Stimulated activated CD8-positive, alpha-beta memory T cell treated with anti-CD3 and anti-CD28 coated beads, Interleukin-7, amount 100 ng/mL, for 4 hours (primary cell): ENCODE measurements at places on chromosomes 2 and 18.

DNA sequence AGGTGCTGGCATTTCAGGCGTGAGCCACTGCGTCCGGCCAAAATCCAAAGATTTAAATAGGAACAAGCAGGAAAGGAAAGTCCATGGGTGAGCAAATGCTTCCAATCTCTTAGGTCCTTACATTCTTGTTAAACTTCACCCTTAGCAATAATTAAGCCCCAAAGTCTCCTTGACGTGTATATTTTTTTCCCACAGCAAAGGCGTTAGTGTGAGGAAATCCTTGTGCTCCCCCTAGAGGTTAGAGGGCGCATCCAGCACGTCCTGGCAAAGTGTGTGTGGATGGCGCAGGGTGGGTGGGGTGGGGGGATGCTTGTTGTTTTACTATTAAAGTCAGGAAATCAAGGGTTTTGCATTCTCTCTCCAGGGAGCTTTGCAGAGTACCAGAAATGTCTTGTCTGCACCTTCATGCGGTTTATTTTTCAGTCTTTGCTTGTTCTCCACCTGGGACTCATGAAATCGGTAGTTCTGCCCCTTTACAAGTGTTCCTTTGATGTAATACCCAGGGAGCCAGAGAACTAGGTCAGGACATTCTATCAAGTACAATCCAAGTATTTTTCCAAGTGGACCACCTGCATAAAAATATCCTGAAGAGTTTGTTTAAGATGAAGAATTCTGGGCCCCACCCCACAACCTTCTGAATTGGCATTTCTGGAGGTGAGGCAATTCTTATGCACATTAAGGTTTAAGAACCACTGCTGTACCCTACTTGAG lies 22.2 kb upstream of the ITSN2 start:
- no peak for DNase-seq

DNA sequence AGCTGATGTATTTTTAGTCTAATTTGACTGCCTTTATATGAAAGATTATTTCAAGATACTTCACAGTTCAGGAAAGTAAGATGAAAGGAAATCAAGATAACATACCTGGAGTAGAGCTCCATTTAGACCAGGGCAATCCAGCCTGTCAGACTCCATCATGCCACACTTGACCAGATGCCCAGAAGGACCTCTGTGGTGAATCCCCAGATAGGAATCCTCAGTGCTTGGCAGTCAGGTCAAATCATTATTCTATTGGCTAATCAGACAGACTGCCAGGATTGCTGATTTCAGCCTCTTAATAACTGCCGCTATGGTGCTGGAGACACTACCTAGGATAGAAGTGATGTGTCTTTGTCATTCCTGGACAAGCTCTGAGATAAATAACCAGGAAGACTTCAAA lies 404.2 kb downstream of the STK39 start:
- no peak for DNase-seq

GRCh38 chr2:234579231-234579962 lies 82.5 kb upstream of the ARL4C start:
- no peak for DNase-seq

DNA sequence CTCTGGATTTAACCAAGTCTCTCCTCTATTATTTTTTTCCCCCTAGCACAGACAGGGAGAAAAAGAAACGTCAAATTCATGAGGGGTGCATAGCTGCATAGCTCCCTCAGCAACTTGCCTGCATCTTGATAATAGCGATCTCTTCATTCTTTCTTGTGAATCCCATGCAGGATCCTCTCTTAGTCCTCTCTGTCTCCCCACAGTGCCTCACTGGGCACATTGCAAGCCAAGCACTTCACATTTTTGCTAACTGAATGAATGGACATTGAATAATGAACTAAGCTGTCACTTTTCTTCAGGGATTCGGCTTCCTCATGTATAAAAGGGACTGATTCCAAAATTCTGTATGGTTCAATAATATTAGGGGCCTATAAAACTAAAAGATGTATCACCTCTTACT lies 2.9 kb upstream of the EPB41L3 start:
- DNase-seq, result no peak

DNA sequence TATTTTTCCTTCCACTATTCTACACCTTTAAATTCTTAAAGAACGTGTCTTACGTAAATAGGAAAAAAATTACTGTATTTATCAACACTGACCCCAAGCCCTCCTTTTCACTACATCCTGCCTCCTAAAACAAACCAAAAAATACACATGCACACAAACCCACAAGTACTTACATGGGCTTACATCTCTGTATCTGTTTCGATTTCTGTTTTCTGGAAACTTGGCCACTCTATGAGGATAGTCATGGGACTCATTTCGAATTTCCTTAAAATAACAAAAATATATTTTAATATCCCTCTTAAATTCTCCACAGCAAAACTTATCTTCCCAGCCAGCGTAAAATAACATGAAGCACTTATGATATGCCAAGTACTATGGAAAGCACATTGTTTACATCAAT lies 25.0 kb downstream of the PTPN2 start:
- DNase-seq, result no peak

DNA sequence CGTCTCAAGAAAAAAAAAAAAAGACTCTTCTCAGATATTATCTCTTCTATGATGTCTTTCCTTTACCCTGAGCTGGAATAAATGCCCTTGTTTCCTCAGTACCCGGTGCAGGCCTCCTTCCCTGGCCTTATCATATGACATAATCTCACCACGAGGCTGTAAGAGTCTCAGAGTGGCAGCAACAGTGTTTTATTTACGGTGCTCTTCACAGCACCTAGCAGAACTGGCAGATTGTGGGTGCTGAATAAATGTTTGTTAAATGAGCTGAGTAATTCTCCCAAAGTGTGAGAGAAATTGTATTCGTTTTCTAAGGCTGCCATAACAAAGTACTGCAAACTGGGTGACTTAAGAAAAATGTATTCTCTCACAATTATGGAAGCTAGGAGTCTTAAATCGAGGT lies 82.8 kb upstream of the CD28 start:
- DNase-seq, result no peak

DNA sequence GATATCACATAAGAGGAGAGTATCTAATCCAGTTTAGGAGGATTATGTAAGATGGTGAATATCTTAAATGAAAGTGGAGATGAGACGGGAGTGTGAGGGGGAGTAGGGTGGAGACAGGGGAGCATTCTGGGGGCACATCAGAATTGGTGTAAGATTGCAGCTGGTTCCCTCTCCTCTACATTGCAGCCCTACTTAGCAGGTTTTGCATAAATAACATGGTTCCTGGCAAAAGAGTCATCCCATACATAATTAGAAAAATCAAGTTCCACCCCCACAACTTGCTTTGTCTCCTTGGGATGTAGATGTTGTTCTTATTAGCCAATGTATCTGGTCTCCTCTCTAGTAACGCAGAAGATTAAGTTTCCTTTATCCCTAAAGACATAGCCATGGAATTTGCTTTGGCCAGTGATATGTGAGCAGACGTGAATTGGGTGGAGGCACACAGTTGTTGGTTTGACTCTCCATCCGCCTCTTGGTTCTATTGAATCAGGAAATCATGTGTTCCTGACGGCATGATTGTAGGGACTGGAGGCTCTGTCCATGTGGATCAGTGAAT lies 137.9 kb downstream of the KLHL14 start:
- no peak for DNase-seq

DNA sequence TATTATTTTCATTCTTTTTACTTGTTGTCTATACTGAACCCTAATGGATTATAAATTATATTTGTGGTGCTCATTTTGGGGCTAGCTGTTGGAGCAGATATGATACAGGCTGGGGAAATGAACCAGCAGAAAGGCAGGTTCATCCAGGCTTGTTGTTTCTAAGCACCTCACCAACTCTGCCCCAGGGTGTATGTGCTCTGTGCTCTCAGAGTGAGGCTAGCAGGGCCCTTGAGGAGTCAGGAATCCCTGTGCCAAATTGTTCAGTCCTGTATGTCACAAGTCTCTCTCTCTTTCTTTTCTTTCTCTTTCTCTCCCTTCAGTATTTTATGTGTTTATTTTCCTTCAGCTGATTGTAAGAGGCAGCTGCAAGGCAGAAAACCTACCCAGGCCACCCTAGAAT lies 181.1 kb upstream of the DPP10 start:
- DNase-seq, result no peak

DNA sequence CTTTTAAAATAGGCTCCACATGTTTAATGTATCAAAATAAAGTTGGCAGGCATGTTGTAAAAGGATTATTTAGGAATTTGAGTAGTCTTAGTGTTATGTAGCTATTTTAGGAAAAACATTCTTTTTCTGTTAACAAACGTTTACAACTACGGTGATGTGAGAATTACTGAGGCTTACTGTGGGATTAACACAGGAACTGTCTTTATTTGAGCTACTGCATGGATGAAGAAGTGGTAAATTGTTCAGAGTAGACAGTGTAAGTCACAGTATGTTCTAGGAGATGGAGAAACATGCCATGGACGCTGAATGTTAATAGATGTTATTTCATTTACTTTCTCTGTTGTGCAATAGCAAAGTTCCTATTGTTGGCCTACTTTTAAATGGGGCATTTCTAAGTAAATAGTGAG lies 1.6 kb downstream of the PPM1B start:
- no peak for DNase-seq

DNA sequence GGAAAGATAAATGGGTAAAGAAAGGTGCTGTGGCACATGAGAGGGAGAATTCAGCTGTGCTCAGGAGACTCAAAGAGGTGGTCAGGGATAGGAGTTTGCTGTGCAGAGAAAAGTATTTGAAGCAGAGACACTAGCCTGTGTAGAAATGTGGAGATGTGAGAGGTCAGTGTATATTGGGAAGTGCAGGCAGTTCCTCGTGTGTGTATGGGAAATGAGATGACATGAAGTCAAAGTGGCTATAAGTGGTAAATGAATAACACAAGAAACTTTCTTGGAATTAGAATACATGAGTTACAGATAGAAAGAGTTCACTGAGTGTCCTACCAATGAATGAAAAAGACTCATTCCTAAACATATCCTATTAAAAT lies 11.6 kb downstream of the MAP3K20 start:
- DNase-seq, result no peak
